ENCODE measurements at places on chromosomes 3 and 15.

DNA sequence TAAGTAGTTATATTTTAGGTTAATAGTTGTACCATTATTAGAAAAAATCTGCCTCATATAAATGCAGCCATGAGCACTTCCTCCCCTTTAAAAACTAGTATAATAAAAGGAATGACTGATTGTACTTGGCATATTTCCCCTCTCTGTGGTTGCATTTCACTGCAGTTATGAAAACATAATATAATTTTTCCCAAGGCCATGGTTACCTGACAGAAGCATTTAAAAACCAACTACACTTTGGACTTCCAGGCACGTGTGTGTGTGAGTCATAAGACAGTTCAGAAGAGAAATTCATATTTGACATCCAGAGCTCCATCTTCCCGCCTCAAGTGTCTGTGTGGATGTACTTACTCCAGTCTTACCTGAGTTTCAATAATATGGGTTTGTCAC lies 828.2 kb upstream of the CFAP20DC start:
- no peak for DNase-seq

GRCh38 chr15:78102741-78103140 lies 10.4 kb downstream of the SH2D7 start:
- DNase-seq, result no peak

DNA sequence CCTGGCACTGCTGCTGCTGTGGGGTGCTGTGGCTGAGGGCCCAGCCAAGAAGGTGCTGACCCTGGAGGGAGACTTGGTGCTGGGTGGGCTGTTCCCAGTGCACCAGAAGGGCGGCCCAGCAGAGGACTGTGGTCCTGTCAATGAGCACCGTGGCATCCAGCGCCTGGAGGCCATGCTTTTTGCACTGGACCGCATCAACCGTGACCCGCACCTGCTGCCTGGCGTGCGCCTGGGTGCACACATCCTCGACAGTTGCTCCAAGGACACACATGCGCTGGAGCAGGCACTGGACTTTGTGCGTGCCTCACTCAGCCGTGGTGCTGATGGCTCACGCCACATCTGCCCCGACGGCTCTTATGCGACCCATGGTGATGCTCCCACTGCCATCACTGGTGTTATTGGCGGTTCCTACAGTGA lies 2.1 kb downstream of the GRM2 start:
- no peak for DNase-seq

DNA sequence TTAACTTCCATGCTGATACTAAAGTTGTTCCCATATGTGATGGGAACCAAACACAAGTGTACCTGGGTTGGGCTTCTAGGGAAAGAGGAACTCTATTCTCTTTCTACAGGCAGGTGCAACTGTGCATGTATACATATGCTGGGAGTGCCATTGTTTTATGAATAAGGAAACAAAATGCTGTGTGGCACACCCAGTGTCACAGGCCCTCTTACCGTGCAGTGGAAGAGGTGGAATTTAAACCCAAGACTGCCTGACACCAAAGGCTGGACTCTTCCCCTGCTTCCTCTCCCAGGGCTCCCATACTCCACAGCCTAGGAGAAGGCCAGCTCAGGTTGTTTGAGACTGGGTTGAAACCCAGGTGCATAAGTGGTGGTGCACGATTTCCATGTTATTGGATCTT lies 1.9 kb upstream of the FETUB start:
- DNase-seq, result no peak

All from central memory CD4-positive, alpha-beta T cell (primary cell).